ENCODE measurements at places on chromosomes 6 and 20. TPM values are rescaled to one million over a fixed set of nuclear protein-coding genes. Genes with fewer than 3 reads are reported as not detected.

Gene PDYN
- not detected for total RNA-seq

Gene TRIM10
- total RNA-seq, result not detected

Gene SLC25A27
- total RNA-seq, result 36.9 TPM

Gene TMC2
- total RNA-seq, result not detected

Gene STMND1
- not detected for total RNA-seq

Gene TREM2
- total RNA-seq, result 0.63 TPM

Gene CNR1
- not detected for total RNA-seq

- no peaks in the 10 kb centered on the region for H3K27me3 ChIP-seq
- H3K4me1 ChIP-seq, result no peaks in the 10 kb centered on the region
- peak; percentile 51 for DNase-seq
- no peak overlapping the region for H3K4me3 ChIP-seq
- H3K27ac ChIP-seq, result no peak overlapping the region
- H3K36me3 ChIP-seq, result peaks cover 6% of the 10 kb centered on the region
These were observed 47.5 kb downstream of the RALGAPA2 start for GRCh38 chr20:20664795-20665589.

GRCh38 chr6:53944091-53944490 lies 149.3 kb downstream of the LRRC1 start:
- no peak overlapping the region for H3K4me3 ChIP-seq
- H3K27ac ChIP-seq, result no peak overlapping the region
- no peak for DNase-seq

DNA sequence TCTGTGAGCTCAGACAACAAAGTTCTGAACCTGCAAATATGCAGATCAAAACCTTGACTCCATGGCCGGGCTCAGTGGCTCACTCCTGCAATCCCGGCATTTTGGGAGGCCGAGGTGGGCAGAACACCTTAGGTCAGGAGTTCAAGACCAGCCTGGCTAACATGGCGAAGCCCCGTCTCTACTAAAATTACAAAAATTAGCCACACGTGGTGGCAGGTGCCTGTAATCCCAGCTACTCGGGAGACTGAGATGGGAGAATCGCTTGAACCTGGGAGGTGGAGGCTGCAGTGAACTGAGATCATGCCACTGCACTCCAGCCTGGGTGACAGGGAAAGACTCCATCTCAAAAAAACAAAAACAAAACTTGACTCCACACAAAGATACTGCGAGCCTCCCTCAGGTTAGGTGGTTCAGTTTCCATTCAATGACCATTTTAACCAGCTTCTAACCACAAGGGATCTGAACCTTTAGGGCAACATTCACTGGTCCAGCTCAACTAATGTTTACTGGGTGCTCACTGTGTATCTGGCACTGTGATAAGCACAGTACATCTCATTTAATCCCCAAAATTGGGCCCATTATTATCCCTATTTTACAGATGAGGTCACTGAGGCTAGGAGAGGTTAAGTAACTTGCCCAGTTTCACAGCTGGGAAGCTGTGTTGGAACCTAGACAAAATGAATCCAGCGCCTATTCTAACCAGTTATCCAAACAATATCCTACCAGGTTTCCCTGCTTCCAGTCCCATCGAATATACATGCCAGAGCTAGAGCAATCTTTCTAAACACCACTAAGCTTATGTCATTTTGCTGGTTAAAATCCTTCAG lies 1.8 kb downstream of the SNRPB start:
- H3K27me3 ChIP-seq, result no peaks in the 10 kb centered on the region
- peaks cover 50% of the 10 kb centered on the region for H3K4me1 ChIP-seq
- no peak for DNase-seq
- H3K4me3 ChIP-seq, result peak overlapping the region; percentile 96
- H3K36me3 ChIP-seq, result peaks cover 59% of the 10 kb centered on the region

GRCh38 chr6:170106906-170107525 lies 183.9 kb downstream of the DLL1 start:
- H3K27me3 ChIP-seq, result peaks cover 31% of the 10 kb centered on the region
- no peak overlapping the region for H3K4me3 ChIP-seq
- H3K4me1 ChIP-seq, result no peaks in the 10 kb centered on the region
- H3K27ac ChIP-seq, result no peak overlapping the region

DNA sequence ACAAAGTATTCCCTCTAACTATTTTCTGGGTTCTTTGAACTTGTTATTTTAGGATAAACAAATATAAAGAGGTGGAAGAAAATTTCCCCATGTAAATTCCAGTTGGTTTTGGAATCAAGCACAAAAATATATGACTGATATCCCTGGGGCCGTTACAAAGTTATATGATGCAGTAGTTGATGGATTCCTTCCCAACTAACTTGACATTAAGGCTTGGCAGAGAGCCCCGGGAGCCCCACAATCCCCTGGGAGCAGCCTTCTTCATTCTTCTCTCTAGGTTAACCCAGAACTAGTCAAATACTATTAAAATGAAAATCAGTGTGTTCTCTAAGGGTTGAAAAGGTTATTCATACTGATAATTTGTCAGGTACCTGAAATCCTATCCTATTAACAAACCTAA lies 508.9 kb upstream of the SOX4 start:
- no peaks in the 10 kb centered on the region for H3K27me3 ChIP-seq
- H3K4me3 ChIP-seq, result no peak overlapping the region
- no peak overlapping the region for H3K27ac ChIP-seq
- no peaks in the 10 kb centered on the region for H3K36me3 ChIP-seq
- H3K4me1 ChIP-seq, result no peaks in the 10 kb centered on the region
- DNase-seq, result no peak

GRCh38 chr6:33428966-33429749 lies 9.3 kb downstream of the SYNGAP1 start:
- H3K27ac ChIP-seq, result peak overlapping the region; percentile 72
- peaks cover 61% of the 10 kb centered on the region for H3K4me1 ChIP-seq
- DNase-seq, result no peak
- no peaks in the 10 kb centered on the region for H3K27me3 ChIP-seq
- H3K4me3 ChIP-seq, result peak overlapping the region; percentile 97

DNA sequence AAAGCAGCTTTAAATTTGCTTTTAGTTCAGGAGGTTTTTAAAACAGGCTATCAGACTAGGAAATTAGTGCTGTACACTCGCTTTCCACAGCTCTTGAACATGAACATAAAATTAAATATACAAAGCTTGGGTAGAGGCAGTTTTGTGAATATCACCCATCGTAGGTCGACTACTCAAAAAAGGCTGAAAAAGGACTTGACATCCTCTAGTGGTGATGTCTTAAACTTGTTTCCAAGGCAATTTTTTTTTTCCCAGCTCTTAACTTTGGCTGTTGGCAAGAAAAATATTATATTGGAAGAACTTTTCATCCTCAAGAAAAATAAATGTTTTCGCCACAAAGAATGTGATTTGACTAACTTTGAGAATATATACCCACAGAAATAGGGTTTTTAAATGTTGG lies 2.9 kb downstream of the MAP7 start:
- no peaks in the 10 kb centered on the region for H3K27me3 ChIP-seq
- peaks cover 6% of the 10 kb centered on the region for H3K36me3 ChIP-seq
- peaks cover 8% of the 10 kb centered on the region for H3K4me1 ChIP-seq
- DNase-seq, result peak; percentile 58
- H3K27ac ChIP-seq, result no peak overlapping the region

DNA sequence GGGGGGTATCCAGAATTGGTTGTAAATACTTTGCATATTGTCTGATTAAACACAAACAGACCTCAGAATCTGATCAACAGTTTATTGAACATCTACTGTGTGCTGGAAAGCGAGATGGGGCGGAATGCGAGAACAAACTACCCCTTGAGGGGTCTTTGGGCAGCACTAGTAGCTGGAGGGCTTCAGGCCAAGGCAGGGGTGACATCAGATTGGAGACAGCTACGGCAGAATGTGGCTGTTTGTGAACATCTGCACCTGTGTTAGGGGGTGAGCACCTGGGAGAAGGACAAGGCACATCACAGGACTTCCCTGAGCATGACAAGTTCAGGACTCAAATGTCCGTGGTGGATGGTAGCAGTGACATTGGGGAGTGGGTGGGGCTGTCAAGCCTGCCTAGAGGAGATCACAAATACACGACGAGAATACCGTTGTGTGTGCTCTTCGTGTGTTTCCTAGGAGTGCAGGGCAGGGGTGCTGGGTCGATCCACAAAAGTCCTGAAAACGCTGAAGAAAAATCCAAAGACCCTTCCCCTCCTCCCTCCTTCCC lies 59.5 kb downstream of the SRC start:
- peaks cover 12% of the 10 kb centered on the region for H3K4me1 ChIP-seq

- DNase-seq, result no peak
- H3K36me3 ChIP-seq, result peaks cover 5% of the 10 kb centered on the region
- no peaks in the 10 kb centered on the region for H3K27me3 ChIP-seq
- H3K4me1 ChIP-seq, result peaks cover 5% of the 10 kb centered on the region
These were observed 122.4 kb upstream of the EXOC2 start for GRCh38 chr6:815348-815738.

DNA sequence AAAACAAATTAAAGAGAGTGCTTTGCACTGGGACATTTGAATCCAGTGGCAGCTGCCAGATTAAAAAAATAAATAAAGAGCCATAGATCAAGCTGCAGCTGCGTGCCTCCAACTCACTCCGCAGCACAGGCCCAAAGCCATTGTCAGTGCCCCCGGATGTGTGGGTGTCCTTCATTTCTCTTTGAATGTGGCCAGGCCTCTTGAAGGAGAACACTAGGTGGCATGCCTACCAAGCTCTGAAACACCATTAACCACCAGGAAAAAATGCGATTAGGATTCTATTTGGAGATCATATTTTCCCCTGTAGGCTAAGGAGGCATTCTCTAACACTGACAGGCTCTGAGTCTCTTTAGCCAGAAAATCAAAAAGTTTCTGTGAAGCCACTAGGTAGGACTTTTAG lies 549.8 kb downstream of the PRKN start:
- no peak overlapping the region for H3K4me3 ChIP-seq
- H3K27me3 ChIP-seq, result no peaks in the 10 kb centered on the region
- DNase-seq, result peak; percentile 10
- no peaks in the 10 kb centered on the region for H3K36me3 ChIP-seq
- H3K4me1 ChIP-seq, result peaks cover 19% of the 10 kb centered on the region

GRCh38 chr20:20546402-20546801 lies 166.0 kb downstream of the RALGAPA2 start:
- no peak overlapping the region for H3K27ac ChIP-seq
- H3K36me3 ChIP-seq, result peaks cover 29% of the 10 kb centered on the region
- H3K4me1 ChIP-seq, result peaks cover 25% of the 10 kb centered on the region
- peak; percentile 70 for DNase-seq
- H3K27me3 ChIP-seq, result no peaks in the 10 kb centered on the region
- H3K4me3 ChIP-seq, result no peak overlapping the region

GRCh38 chr20:35669681-35670080 lies 5.0 kb upstream of the CPNE1 start:
- peak overlapping the region; percentile 16 for H3K27ac ChIP-seq
- no peaks in the 10 kb centered on the region for H3K4me1 ChIP-seq
- H3K36me3 ChIP-seq, result peaks cover 50% of the 10 kb centered on the region
- DNase-seq, result no peak
- no peaks in the 10 kb centered on the region for H3K27me3 ChIP-seq

GRCh38 chr6:12577124-12577850 lies 139.3 kb upstream of the PHACTR1 start:
- H3K36me3 ChIP-seq, result no peaks in the 10 kb centered on the region
- H3K27me3 ChIP-seq, result no peaks in the 10 kb centered on the region
- peaks cover 56% of the 10 kb centered on the region for H3K4me1 ChIP-seq
- no peak for DNase-seq

DNA sequence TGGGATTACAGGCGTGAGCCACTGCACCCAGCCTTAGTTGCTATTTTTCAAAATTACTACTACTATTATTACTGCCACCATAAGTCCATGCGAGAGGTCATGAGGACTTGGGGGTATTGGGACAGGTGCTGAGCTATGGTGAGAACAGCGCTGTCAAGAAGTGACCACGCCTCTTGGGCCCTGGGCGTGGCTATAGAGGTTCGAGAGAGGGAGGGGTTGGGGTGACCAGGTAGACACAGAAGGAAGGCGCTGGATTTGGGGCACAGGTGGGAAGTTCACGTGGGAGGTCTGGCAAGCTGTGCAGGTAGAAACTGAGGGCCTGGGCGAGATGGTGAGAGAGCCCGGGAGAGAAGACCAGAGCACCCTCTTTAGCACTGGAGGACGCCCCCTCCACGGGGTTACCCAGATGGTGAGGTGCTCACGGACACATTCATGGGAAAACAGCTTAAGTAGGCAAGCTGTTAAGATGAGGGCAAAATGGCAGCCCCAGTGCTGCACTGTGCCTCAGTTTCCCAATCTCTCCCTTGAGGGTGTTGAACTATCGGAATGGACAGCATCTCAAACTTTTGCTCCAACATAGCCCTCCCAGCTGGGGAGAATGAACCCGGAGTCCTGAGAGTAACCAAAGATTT lies 61.0 kb downstream of the RAB44 start:
- no peaks in the 10 kb centered on the region for H3K27me3 ChIP-seq
- H3K36me3 ChIP-seq, result no peaks in the 10 kb centered on the region
- no peak overlapping the region for H3K4me3 ChIP-seq
- H3K4me1 ChIP-seq, result peaks cover 11% of the 10 kb centered on the region
- H3K27ac ChIP-seq, result no peak overlapping the region

- no peak overlapping the region for H3K4me3 ChIP-seq
- H3K27ac ChIP-seq, result no peak overlapping the region
- no peaks in the 10 kb centered on the region for H3K4me1 ChIP-seq
- no peak for DNase-seq
These were observed 126.0 kb downstream of the CD83 start for GRCh38 chr6:14243597-14243996.

- H3K27me3 ChIP-seq, result peaks cover 36% of the 10 kb centered on the region
- no peak overlapping the region for H3K27ac ChIP-seq
- no peak for DNase-seq
- peaks cover 5% of the 10 kb centered on the region for H3K4me1 ChIP-seq
- no peaks in the 10 kb centered on the region for H3K36me3 ChIP-seq
These were observed 67.3 kb upstream of the RALY start for GRCh38 chr20:33926425-33926824.

- no peak for DNase-seq
- H3K36me3 ChIP-seq, result no peaks in the 10 kb centered on the region
- H3K27me3 ChIP-seq, result peaks cover 17% of the 10 kb centered on the region
- H3K27ac ChIP-seq, result no peak overlapping the region
- H3K4me3 ChIP-seq, result no peak overlapping the region
These were observed 66.2 kb upstream of the CD83 start for GRCh38 chr6:14051355-14051754.

GRCh38 chr6:5471044-5471443 lies 209.7 kb downstream of the FARS2 start:
- peaks cover 15% of the 10 kb centered on the region for H3K36me3 ChIP-seq
- H3K27me3 ChIP-seq, result no peaks in the 10 kb centered on the region

Measured in MCF 10A (cell line).